Stimulated activated CD8-positive, alpha-beta memory T cell treated with anti-CD3 and anti-CD28 coated beads, Interleukin-12 subunit alpha, Interleukin-12 subunit beta, amount 100 ng/mL, for 4 hours (primary cell): ENCODE measurements at places on chromosomes 4 and X.

DNA sequence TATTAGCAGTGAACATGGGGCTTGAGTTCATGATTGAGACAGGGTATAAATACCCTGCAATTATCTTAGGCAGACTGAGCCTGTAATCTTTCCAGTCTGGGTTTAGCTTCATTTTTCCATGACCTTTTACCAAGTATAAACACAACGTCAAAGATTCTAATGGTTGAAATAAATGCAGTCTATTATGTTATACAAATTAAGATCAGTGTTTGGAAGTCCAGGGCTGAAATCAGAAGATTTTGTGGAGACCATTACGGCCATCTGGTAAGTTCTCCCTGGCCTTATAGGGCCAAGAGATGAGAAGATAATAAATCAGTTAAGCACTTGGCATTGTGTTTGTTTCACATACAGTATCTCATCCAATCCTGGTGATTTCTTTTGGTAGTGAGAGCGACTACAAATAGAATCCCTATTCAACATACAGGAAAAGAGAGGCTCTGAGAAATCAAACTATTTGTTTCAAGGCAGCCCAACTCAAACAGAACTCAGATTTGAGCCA is 425.8 kb downstream of the PACRGL start:
- DNase-seq = no peak

GRCh38 chr4:56040842-56041241 is 92.1 kb downstream of the CEP135 start:
- no peak for DNase-seq

GRCh38 chr4:139535871-139536234 is 20.2 kb downstream of the SETD7 start:
- no peak for DNase-seq

GRCh38 chr4:114780205-114780604 is 181.6 kb downstream of the UGT8 start:
- no peak for DNase-seq

DNA sequence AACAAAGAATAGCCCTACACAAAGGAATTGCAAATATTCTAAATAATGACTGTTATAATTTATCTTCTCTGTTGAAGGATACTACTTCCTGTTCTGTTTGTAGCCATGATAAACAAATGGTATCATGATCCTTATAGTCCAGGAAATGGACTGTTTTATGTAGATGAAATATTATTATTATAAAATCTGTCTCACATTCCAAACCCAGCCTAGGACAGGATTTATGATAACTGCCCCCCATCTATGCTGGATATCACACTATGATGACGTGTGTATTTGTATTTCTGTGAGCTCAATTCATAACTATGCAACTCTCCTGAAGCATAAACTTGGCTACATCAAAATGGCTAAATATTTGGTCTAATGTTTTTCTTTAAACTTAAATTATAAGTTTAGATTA is 21.3 kb downstream of the DMD start:
- no peak for DNase-seq

DNA sequence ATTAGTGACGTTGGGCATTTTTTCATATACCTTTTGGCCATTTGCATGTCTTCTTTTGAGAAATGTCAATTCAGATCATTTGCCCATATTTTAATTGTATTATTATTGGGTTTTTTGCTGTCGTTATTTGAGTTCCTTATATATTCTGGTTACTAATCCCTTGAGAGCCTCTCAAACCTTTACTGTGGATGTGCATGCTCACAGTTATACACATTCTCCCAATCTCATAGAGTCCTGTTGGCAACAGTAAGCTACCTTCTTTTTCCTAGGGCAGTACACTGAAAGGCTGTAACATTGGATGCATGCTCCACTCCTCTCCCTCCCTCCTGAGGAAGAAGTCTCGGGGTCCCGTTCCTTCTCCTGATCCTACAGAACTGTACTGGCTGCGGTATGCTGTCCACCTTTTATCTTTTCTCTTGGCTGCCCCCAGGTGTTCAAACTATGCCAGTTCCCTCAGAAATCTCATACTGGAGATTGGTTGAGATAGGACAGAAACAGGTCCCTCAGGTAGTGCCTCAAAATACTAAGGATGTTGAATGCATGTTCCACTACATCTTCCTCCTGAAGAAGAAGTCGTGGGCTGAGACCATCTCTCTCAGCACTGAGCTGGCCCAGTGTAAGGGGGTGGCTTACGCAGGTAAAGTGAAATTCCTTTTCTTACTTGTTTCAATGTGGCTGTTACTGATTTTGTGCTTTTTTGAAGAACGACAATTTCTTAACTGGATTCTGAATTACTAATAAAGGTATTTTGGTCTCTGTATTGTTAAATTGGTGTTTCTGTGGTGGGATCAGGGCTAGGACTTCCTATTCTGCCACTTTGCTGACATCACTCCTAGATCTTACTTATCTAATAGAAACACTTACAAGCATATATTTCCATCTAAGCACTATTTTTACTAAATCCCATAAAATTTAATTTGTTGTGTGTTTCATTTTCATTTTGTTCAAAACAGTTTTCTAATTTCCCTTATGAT is 145.4 kb upstream of the HUWE1 start:
- DNase-seq = peak; percentile 3

DNA sequence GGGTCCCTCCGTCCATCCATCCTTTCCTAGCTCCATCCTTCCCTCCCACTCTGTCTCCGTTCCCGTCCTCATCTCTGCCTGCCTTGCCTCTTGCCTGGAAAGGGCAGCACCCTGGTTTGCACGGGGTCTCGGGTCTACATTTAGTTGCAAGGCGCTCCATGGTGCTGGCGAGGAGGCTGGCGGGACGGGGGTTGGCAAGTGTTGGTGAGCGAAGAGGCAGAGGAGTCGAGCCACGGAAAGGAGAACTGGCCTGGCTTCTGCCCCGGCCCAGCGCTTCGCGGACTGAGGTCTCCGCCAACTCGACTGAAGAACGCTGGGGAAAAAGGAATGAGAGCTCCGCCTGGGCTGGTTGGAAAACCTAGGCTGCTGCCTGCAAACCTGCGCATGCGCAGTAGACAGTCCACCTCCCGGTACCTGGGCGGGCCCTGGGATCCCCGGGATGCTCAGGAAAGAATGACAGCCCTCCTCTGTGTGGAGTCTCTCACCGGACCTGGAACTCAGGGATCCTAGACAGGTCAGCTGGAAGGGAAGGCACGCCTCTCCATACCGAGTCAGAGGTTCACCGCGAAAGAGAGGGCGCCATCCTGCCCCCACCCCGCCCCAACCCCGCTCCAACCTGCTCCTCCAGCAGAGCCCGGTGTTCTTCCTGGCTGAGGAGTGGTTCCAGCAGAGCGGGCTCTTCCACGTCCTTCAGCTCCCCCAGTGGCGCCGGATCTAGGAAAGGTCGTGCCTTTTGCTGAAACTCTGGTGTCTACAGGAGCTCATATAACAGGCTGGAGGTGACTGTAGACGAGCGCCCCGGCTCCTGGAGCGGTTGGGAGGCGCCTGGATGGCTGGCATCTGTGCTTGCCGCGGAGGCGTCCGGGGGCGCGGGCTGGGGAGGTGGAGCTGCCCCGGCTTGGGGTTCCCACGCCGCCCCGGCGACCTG is 6.0 kb downstream of the FRG2 start:
- no peak for DNase-seq

- no peak for DNase-seq
These were observed 3.4 kb upstream of the S100G start for GRCh38 chrX:16646366-16647138.

DNA sequence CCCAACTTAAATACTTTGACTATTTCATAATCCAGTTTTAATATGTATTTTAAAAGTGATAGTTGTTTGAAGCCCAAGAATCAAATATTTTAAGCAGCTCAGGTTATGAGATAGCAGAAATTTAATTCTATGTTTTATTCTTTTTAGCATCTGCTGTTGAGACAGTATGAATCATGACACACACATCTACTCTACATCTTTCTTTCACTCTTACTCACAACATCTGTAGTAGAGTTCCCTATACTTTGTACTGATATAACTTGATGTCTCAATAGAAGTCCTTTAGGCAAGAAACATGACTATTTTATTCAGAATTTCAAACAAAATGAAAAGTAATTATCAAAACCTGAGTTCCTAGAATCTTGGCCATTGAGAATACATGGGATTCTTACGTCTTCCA is 187.9 kb upstream of the GNPDA2 start:
- no peak for DNase-seq
